ENCODE measurements at places on chromosomes 16 and 17.

- no peak for DNase-seq
These were observed 256.3 kb upstream of the ZFHX3 start for GRCh38 chr16:73304008-73304774.

DNA sequence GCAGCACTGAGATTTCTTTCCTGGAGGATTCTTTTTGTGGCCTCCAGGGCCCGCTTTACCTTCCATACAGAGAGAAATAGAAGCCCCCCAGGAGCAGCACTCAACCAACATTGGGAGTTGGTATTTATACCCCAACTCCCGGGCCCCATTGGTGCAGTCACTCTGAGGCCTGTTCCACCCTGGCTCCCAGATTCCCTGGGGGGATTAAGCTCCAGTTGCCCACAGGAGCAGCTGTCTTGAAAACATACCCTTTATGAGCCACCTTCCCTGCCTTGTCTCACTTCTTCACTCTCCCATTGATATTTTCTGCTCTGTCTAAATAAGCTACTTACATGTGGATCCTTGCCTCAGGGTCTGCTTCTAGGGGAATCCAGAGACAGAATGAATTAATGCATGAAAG is 167.8 kb downstream of the KATNIP start:
- no peak for DNase-seq

DNA sequence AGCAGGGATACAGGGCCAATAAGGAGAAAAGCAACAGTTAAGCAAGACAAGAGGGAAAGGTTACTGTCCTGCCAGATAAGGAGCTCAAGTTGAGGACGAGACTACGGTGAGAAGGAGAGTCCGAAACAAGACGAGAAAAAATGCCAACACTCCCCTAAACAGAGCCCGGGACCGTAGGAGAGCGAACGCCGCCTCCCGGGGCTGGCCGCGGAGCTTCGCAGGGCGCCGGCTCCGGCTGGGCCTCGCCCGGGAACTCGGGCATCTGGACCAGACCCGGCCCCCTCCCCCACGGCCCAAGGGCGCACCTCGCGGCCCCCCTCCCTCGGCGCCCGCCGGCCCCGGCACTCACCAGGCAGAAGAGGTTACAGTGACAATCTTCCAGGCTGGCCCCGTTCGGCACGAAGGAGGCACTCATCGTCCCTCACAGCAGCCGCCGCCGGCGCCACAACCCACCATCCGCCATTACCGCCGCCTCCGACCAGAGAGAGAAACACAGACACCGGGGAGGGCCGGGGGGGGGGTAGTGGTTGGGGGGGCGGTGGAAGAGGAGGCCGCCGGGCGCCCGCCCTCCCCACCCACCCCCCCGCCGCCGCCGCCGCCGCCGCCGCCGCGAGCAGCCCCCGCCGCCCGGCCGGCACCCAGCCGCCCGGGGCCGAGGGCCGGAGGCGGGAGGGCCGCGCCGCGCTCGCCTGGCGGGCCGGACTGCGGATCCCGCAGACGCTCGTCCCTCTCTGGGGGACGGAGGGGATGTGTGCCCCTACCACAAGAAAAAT is at the start of gene MED13:
Gene MED13, minus strand, starts transcription at position 488 of the 773 bp plus-strand sequence. Its CDS starts 73 bp downstream, at position 415.
- DNase-seq: peak; percentile 45

GRCh38 chr17:46977348-46977747 is 1.7 kb downstream of the RPRML start:
- no peak for DNase-seq

DNA sequence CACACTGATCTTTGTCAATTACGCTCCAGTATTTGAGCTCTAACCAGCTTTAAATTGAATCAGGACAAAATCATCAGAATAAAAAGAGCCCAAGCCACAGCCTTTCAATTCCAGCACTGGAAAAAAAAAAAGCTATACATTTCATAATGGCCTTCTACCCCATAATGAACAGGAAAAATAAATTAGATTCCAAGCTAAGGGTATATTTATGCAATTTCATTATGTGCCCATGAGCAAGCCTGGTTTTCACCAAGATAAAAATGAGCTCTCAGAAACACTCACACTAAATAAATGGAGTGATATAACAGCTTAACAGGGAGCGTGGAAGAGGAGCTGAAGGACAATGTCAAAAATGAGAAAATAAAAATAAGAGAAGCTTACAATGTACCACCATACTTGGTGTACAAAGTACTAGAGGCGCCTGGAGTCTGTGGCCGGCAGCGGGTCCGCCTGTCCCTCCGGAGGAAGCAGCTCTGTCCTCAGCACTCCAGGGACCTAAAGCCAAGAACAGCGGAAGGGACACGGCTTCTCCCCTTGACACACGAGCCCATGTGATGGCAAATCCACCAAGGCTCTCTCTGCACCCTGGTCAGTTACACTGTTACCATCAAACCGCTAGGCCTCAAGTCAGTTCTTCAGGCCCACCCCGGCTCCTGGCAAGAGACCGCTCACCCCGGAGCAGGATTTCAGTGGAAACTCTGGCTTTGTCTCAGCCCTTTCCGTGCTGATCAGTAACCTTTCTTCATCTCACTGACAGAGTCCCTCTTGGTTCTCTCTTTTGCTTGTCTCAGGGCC is 69.6 kb downstream of the RBFOX3 start:
- no peak for DNase-seq

- no peak for DNase-seq
These were observed 61.2 kb downstream of the MEAK7 start for GRCh38 chr16:84443166-84443802.

DNA sequence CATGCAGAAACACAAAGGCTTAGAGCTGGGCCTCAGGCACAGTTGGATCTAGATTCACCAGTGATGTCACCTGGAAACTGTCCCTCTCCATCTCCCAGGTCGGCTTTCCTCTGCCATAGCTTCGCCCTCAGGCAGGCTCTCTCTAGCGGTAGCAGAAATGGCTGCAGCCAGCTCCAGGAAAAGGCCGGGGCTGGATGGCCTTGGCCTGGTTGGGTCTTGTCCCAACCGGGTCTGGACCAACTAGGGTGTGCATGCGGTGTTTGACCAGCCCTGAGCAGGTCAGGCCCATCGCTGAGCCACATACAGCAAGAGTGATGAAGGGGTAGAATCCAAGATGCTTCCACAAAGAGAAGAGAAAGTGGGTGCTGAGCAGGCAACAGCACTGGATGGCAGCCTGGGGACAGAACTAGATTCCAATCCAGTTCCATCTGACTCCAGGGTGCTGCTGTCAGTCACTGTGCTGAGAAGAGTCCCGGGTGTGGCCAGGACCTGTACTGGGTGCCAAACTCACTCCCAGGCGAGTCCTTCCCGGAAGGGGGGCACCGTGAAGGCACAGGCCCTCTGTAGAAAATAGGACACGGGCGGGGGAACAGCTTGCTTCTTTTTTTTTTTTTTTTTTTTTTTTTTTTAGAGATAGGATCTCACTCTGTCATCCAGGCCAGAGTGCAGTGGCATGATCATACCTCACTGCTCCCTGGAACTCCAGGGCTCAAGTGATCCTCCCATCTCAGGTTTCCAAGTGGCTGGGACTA is 51.8 kb downstream of the SOCS3 start:
- DNase-seq: no peak

DNA sequence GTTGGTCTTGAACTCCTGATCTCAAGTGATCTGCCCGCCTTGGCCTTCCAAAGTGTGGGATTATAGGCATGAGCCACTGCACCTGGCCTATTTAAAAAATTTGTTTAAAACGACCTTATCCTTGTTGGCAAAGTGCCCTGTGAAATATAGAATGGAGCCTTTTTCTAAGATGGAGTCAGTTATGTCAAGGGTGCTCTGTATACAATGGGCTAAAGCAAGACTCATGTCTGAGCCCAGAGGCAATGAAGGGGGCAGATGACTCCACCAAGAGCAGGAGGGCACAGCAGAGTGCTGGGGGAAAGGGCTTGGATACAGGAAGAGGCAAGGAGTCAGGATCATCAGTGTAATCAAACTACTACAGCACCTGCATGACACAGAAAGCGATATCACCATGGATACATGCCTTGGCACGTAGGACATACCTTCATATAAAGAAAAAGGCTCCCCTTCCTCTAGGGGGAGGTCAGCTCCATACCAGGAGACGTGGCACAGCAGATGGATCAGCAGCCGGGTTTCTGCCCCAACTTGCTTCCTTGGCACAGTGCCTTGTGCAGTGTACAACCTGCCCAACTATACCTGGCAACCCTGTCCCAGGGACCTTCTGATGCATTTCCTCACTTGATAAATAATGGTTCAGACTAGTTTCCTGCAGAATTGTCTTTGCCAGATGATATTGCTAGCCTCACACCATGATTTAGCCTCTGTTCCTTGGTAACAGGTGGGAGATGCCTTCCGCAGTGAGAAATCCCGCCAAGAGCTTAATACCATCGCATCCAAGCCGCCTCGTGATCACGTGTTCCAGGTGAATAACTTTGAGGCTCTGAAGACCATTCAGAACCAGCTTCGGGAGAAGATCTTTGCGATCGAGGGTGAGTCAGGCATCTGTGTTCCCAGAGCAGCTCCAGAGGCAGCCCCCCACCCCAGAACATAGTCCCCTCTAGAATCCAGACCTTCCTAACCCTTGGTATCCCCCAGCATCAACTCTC is 15.3 kb downstream of the ITGAM start:
- no peak for DNase-seq

DNA sequence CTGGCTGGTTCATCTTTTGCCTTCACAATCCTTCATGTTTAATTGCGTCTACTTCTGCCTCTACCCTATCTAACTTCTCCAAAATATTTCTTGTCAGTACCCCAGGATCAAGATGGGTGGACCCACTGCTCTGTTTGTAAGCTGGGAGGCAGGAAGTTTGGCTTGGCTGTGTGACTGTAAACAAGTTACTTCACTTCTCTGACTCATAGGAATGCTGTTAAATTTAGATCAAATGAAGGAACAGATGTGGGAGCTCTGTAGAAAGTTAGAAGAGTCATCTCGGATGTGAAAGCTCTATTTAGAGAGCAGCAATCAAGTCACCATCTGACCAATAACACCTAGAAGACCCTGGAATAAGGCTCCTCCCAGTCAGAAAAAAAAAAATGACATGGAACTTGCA is 55.2 kb upstream of the MRTFB start:
- DNase-seq: no peak

DNA sequence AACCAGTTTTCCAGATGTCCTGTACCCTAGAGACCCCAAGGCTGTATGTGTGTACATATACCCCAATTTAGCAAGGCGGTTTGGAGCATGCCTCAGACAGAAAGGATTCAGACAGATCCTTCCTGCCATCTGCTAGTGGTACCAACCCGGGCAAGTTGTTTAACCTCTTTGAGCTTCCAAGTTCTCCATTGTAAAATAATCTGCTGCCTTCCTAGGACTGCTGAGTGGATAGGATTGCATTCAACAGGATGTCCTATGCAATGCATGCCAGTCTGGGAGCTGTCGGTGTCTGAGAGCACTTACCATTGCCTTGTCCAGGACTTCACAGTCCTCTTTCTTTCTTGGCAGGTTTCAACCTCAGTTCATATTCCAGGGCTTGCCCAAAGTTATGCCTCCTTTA is 1.9 kb downstream of the CDH13 start:
- no peak for DNase-seq

DNA sequence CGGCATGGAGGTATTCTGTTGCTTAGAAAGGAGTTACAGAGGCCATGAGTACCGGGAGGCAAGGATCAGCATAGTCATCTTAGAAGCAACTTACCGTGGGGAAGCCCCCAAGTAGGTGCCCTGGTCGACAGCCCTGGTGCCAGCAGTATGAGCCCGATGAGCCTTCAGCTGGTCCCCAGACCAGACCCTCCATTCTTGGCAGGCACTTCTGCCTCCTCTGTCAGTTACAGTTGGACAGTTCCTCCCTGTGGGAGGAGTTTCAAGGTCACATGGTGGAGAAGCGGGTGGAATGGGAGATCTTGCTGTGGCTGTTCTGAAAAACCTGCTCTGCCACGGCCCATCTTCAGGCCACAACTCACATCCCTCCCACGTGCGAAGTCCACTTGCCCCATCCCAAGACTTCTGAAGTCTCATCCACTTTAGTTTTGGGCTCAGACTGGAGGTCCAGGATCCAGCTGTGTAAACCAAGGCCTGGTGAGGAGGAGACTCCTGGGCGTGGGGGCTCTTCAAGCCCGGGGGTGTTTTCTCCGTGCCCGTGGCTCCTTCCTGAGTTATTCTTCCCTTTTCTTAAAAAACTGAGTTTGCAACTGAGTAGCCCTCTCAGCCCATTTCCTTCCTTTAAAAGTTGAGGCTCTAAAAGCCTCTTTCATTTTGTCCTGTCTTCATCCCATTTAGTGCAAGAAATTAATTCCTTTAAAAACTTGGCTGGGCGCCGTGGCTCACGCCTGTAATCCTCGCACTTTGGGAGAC is 133.5 kb downstream of the SEC14L1 start:
- no peak for DNase-seq

- DNase-seq: no peak
These were observed 29.7 kb downstream of the RAI1 start for GRCh38 chr17:17710728-17711541.

DNA sequence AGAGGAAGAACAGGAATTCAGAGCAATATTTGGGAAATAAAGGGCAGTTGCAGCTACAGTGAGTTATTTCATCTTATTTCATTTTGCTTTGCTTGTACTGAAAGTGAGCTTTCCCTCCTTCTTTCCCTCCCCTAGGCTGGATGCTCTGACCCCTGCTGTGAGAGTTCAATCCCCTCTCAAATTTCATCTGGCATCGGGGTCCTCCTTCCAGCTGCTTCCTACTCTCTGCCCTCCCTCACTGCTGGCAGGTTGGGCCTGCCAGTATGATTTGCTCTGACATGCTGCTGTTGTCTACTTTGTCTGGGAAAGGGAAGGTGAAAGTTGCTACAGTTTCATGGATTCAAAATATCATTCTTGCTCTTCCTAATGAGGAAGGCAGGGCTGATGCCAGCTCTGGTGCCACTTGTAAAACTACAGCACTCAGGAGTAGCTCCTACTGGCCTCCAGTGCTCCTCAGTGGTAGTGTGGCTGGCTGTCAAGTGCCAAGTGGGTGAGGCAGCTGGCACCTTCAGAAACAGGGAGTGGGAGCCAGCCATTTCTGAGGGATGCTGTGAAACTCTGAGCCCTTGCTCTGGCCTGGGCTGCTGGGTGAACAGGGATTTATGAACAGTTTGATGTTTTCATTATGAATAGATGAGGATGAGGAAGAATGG is 408.6 kb downstream of the HAPSTR1 start:
- no peak for DNase-seq

- no peak for DNase-seq
These were observed at the start of gene SLC5A11 for GRCh38 chr16:24845726-24846547. TSS of gene SLC5A11 (plus strand) at chr16:24845963. CDS start at chr16:24858644, 12,681 bp downstream.

GRCh38 chr17:1813088-1813487 is 16.6 kb downstream of the SMYD4 start:
- DNase-seq: no peak

- no peak for DNase-seq
These were observed 31.2 kb upstream of the BCAR1 start for GRCh38 chr16:75282466-75283281.
